AG10803 (cell line): ENCODE measurements at places on chromosomes 7 and 10.

GRCh38 chr10:23918839-23919238 lies 290.1 kb upstream of the KIAA1217 start:
- no peak for DNase-seq

GRCh38 chr7:17402628-17403278 lies 104.3 kb downstream of the AHR start:
- no peak for DNase-seq

DNA sequence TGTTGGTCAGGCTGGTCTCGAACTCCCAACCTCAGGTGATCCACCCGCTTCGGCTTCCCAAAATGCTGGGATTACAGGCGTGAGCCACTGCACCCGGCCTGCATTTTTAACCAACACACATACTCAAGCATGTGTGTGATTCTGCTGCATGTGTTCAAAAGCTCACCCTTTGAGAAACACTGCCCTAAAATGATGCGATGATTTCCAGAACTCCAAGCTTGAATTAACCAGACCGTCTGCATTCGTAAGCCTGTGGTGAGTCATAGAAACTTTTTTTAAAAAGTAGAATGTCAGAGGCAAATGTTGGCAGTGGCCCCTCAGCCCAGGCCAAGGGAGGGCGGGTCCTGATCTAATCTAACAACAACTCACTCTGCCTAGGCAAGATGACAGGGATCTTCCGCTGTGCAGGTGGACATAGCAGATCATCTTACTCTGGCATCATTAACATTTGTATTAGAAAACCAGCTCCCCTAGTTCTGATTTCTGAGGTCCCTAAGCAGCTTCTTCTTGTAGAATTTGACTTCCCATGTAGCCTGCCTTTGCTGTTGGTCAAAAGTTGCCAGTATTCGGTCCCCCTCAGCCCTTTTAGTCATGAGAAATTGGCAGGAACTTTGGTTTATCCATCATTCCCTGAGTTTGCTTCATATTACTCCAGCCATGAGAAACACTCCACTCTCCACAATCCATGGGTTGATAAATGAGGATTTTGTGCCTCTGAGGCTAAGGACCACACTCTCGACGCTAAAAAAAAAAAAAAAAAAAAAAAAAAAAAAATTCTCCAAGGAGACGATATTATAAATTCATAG lies 190.4 kb downstream of the SKIDA1 start:
- DNase-seq = peak; percentile 94

GRCh38 chr7:8232999-8233847 lies 28.7 kb downstream of the ICA1 start:
- DNase-seq = no peak

GRCh38 chr7:158164101-158165095 lies 423.2 kb downstream of the PTPRN2 start:
- no peak for DNase-seq

DNA sequence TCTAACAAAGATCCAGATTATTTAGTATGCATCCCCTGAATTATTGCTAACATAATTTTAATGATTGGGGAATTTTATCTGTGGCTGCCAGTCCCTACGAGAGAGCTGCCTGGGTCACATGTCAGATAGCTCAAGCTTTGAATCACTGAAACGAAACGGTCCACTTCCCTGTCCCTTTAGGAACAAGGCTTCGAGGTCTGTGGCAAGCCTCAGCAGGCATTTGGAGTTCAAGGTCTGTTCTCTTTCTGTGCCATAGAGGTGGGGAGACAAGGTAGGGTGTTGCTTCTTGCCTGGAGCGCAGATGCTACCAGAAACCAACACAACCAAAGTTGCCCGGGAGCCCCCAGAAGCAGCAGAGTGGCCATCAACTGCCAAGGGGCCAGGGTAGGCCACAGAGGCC lies 13.9 kb upstream of the SH2D4B start:
- DNase-seq = no peak

- DNase-seq = no peak
These were observed 41.8 kb downstream of the PDLIM1 start for GRCh38 chr10:95248989-95249388.

DNA sequence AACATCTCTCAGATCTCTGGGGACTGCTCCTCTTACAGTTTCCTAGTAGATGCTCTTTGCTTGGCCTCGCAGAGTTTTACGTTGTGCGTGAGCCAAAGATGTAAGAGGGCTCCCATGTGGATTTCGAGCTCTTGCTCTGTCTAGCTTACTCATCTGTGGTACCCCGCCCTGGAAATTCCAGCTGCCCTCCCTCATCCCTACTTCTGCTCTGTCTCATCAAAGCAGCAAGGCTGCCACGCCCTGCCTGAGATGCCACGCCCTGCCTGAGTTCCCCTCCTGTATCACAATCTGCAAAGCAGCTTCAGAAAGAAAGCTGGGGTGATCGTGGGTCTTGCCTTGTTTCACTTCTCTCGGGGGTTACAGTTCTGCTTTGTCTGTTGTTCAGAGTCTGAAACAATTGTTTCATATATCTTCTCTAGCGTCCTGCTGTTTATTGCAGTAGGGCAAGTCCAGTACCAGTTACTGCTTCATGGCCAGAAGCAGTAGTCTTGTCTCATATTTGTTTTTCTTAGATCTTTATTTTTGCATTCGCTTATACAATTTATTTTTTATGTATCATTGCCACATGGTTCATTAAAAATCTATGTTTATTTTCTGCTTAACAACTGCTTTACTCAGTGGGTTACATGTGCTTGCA lies 36.1 kb upstream of the CCNY start:
- peak; percentile 84 for DNase-seq

- DNase-seq = no peak
These were observed 43.4 kb upstream of the PTN start for GRCh38 chr7:137386966-137387365.

DNA sequence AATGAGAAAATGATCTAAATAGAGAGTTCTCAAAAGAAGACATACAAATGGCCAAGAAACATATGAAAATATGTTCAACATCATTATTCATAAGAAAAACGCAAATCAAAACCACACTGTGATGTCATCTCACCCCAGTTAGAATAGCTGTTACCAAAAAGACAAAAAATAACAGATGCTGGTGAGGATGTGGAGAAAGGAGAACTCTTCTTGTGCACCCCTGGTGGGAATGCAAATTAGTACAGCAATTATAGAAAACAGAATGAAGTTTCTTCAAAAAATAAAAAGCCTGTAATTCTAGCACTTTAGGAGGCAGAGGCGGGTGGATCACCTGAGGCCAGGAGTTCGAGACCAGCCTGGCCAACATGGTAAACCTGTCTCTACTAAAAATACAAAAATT lies 199.3 kb downstream of the PARD3 start:
- DNase-seq = no peak

- DNase-seq = no peak
These were observed 267.3 kb downstream of the PTPRN2 start for GRCh38 chr7:158320328-158320727.

- no peak for DNase-seq
These were observed 3.0 kb upstream of the HTR7 start for GRCh38 chr10:90860790-90861189.

DNA sequence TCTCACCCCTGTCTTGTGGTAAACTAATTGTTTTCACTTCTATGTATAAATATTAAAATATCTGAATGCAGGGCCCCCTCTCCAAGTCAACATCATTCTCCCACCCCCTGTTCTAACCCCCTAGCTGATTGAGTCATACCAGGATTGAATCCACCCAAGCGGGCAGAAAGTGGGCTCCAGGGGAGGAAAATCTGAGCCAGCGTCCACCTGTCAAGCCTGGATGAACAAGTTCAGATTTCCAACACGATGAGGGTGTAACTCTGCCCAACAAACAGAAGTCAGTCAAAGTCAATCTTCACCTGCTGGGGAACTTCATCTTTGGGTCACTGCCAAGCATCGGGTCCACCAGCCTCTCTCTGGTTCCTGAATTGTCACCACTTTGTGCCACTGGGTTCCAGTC lies 162.9 kb upstream of the CELF2 start:
- no peak for DNase-seq

GRCh38 chr10:84567133-84567532 lies 238.7 kb downstream of the CCSER2 start:
- DNase-seq = no peak

- no peak for DNase-seq
These were observed 24.3 kb downstream of the RGS10 start for GRCh38 chr10:119518176-119518575.

DNA sequence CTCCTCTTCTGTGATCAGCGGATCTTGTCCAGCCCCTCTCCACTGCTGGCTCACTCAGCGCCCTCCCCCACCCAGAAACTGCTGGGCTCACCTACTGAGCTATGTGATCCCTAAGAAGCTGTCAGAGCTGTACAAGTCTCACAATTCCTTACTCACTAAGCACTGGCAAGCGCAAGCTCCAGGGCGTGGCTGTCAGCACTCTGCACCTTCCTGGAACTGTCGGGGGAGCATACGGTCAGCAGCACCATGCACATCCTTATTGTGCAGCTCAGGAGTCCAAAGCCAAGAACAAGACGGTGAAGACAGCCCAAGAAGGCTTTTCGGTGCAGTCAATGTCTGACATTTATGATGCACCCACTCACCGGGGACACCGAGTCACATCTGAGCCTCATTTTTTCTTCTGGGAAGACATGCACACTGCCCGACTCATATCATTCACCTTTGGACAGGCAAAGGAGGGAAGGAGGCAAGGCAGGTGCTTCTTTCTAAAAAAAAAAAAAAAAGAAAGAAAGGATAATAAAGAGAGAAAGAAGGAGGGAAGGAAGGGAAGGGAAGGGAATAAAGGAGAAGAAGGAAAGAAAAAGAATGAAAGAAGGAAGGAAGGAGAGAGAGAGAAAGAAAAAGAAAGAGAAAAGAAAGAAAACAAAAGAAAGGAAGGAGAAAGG lies 56.3 kb downstream of the ASB13 start:
- DNase-seq = no peak

GRCh38 chr10:52927678-52928077 lies 155.1 kb upstream of the MBL2 start:
- no peak for DNase-seq

DNA sequence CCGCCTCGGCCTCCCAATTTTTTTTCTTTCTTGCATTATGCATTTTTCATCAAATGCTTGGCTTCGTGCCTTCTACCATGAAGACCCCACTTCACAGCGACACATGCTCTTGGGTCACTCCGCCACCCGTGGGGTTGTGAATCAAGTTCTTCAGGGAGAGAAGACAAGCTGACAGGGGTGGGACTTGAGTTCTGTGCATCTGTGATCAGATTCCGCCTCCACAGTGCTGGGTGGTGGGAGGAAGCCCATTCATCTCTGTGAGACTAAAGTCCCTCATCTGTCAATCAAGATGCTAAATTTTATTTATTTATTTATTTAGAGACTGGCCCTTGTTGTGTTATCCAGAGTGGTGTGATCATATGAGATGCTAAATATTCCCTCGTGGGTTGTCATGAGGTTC lies 333.0 kb downstream of the DPP6 start:
- DNase-seq = no peak

GRCh38 chr10:13978533-13979115 lies 352.1 kb downstream of the FRMD4A start:
- DNase-seq = peak; percentile 97

- DNase-seq = no peak
These were observed 33.8 kb downstream of the GPR22 start for GRCh38 chr7:107503687-107504086.

DNA sequence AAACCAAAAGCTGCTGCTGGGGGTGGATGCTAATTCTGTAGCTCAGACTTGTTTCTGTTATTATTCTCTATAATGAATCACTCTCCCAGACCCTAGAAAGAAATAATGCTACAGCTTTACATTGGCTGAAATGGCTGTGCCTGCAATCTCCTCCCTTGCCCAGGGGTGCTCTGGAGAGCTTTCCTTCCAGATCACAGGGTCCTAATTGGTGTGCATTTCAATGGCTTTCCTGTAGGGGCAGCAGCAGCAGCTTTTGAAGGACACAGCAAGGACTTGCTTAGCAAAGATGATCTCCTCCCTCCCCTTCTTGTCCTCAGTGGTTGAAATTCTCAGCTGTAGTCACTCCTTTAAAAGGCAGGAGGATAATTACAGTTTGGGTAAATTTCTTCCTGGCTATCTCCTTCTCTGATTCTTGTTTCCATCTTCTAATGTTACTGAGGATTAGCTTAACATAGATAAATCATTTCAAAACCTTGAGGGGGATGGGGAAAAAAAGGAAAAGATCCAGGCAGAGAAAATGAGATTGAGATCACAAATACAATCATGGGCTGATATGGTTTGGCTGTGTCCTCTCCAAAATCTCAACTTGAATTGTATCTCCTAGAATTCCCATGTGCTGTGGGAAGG lies 120.2 kb upstream of the CTTNBP2 start:
- no peak for DNase-seq

DNA sequence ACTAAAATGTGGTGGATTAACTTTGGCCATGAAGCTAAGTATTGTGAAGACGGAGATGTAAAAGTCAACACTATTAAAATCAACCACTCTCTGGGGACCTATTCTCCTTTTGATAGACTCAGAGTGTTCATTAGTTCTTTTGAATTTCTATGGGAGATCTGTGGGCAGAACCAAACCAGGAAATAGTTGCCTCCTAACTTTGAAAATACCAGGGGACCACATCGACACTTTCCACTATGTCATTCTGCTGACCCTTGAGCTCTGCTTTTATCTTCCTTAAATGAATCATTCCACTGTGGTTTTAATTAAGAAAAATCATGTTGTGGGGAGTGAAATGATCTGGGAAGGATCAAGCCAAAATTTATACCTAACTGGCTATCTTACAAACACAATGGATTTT lies 960.5 kb downstream of the GATA3 start:
- no peak for DNase-seq

- no peak for DNase-seq
These were observed 22.4 kb downstream of the ADCYAP1R1 start for GRCh38 chr7:31074403-31075085.

GRCh38 chr7:23380961-23381360 lies 81.8 kb downstream of the MALSU1 start:
- DNase-seq = no peak

DNA sequence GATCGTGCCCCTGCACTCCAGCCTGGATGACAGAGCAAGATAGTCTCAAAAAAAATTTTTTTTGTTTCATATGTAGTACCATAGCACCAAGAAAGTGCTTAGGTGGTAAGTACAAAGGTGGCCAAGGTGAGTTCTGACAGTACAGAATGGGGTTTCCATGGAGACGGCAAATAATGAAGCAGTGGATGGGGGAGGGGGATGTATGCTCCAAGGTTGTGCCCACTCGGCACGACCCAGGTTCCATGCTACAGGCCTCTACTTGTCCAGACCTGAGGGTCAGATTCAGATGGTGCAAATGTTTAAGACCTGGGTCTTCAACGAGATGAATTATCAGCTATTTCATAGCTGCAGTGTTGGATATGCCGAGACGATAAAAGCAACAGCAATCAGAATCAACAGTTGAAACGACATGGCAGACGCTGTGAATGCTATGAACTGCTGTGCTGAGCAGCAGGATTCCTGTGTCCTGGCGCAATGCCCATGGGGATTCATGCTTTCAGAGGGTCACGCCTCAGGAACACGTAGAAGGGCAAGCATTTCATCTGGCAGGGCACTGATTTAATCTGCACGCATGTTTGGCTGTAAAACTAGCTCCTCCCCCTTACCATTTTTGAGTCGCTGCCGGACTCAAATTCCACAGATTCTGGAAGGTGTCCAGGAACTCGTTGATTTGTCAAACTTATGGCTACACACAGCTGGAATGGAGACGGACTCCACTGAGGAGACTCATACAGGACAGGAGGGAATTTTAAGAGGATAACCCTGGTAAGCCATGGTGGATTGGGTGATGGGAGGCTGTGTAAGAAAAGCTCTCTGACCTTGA lies 256.5 kb downstream of the FRMD4A start:
- DNase-seq = peak; percentile 100
